ENCODE measurements at places on chromosomes 1 and 21.

DNA sequence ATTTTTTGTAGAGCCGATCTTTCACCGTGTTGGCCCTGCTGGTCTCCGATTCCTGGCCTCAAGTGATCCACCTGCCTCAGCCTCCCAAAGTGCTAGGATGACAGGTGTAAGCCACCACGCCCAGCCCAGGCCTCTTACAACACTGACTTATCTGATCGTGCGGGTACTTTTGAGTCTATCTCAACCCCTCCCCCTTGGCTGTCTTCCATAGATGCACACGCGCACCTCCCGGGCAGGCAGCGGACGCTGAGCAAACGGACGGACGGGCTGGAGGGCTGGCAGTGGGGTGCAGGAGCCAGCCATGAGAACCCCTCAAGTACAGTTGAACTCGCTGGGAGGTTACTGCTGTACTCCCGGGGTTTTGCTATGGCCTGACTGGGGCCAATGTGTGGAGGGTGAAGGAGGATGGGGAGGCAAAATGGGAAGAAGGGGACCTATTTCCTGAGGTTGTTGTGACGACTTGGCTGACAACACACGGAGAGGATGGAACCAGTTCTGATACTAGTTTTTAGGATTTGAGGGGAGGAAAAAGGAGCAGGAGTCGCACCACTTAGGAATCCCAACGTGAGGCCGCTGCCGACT lies 959 bp downstream of the CD58 start:
- no peak for DNase-seq

- no peak for DNase-seq
Measured at GRCh38 chr1:35269201-35269988, 886 bp downstream of the ZMYM4 start.

- DNase-seq, result no peak
Measured at GRCh38 chr1:58874342-58874741, 90.5 kb upstream of the JUN start.

- no peak for DNase-seq
Measured at GRCh38 chr1:46362158-46362557, 21.6 kb downstream of the NSUN4 start.

DNA sequence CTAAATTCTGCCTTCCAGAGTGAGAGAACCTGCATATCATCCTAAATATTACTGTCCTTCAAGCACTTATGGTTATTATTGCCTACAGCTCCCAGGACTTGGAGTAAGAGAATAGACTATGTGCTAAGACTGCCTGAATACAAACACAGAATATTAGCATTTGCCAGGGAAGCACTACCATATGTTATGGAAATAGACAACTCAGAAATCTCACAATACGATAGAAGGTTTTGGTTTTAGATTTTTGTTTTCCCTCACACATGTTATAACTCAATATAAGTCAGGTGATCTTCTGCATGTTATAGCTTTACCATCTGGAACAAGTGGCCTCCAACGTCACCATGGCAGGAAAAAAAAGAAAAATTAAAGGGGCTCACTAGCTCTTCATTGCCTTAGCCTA lies 413.9 kb downstream of the LRRIQ3 start:
- DNase-seq, result no peak

DNA sequence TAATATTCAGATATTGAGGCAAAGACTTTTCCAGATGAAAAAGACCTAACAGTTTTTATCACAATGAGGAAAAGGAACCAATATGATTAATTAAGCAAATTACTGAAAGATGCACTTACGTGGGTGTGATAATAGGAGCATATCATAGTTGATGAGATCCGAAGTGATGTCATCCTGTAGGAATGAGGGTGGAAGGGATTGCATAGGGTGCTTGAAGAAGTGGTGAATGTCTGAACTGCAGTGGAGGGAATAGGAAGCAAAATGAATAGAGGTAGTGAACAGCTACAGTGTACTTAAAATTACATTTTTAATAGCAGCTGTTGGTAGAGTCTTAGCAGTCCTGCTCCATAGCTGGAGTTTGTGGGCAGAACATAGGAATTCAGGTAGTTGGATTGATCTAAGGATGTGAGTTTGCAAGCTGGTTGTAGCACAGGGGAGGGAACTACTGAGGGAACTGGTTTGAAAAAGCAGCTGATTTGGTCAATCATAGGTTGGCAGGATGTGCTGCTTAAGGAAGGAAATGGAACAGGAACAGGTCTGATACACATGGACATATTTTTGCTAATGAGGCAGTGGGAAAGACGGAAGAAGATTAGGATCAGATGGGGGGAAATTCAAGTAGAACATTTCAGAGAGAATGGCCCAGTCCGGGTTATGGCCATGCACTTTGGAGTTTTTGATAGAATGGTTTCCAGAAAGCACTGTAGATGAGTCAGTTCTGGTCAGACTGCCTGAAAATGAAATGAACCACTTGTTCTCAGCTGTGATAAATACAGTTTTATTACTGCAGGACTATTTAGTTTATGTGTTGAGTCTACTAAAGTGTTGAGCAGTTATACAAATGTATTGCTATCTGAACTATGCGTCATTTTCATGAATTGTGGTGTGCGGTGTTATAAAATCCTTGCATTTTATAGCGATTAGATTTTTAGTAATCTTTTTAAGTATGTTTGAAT lies 155.8 kb downstream of the RYR2 start:
- no peak for DNase-seq

DNA sequence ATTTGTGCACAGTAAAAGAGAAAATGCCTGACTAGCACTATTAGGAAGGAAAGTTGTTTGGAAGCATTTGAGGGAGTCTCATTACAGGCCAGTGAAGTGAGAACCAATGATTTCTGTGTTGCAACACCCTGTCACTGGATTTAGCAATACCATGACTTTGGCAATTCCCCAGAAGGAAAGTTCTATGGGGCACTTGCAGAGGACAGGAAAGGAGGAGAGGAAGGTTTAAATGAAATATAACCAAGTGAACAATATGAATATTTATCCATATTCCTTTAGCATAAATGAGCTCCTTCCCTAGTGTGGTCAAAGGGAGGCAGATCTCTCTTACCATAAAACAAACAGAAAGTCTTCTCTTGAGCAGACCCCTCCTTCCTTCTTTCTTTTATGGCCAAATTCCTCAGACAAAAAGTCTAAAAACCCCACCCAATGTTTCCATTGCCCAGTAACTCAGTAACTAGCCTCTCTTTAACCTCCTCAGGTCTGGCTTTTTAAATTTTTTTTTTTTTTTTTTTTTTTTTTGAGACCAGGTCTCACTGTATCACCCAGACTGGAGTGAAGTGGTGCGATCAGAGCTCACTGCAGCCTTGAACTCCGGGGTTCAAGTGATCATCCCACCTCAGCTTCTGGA lies 5.5 kb downstream of the TLR5 start:
- DNase-seq, result no peak

GRCh38 chr1:25641931-25642573 lies 25.5 kb downstream of the MAN1C1 start:
- DNase-seq, result no peak

GRCh38 chr1:107767156-107767582 lies 197.8 kb downstream of the VAV3 start:
- no peak for DNase-seq

GRCh38 chr1:226942392-226942791 lies 2.3 kb downstream of the COQ8A start:
- no peak for DNase-seq

DNA sequence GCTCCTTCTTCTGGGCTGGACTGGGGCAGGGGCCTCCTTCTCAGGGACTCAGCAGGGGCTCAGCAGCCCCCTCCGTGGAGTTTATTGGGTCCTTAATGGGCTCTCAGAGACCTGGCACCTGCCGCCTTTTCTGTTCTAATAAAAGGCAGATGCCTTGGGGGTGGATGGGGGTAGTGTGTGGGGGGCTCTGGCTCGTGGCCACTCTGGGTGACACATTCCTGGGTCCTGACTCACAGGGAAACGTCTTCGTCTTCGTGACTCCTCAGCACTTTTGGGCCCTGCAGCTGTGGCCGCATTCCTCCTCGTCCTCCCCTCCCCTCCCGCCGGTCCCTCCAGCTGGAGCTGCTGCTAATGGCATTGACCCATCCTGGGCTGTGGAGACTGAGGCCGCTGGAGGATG lies 107.8 kb upstream of the WNT4 start:
- DNase-seq, result no peak

DNA sequence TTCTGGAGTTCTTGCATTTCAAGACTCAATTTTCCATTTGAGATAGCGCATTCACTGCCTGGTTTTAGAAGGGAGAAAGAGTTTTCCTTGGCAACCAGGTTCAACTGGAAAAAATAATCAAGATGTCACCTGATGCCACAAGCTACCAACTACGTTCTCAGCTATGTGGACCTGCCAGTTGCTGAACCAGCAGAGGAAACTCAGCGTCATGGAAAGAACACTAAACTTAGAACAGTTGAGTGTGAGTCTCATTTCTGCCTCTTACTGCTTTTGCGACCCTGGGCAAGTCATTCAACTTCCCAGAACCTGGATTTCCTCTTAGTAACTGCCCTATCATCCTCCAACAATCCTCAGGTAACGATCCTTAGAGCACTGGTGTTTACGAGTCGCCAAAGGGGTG lies 373.0 kb upstream of the ESRRG start:
- no peak for DNase-seq

GRCh38 chr1:195604287-195604686 lies 1004.0 kb downstream of the KCNT2 start:
- DNase-seq, result no peak

DNA sequence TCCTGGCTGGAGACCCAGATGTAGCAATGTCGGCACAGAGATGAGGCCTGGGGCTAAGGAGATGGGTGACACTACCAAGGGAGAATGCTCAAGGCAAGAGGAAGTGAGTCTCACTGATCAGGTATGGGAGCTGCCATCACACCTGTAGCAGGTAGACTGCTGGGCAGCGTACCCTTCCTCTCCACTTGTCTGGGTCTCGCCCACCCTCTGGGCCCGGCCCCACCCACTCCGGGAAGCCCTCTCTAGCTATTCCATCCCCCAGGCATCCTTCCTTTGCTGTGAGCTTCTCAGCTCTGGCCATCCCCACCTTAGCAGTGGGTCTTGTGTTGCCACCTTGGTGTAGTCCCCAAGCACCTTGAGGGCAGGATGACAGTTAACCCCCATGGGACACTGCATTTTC lies 87.7 kb upstream of the EDN2 start:
- DNase-seq, result no peak

DNA sequence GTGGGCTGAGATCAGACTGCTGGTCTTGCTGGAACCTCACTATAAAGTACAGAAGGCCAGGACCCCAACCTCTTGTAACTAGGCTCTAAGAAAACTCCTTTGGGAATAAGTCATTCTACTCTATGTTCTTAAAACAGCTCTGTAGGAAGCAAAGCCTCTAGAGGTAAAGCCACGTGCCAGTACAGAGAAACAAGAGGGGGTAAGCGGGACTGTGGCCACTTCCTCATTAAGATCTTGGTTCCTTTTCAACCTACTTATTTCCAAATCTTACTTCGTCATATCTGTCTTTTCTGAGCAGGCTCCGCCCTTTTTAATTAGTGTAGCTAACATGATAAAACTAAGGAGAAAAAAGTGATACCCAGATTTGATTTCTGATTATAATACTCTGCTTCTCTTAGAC lies 3.8 kb downstream of the NCSTN start:
- DNase-seq, result no peak

GRCh38 chr1:36920801-36921405 lies 113.4 kb downstream of the GRIK3 start:
- no peak for DNase-seq

DNA sequence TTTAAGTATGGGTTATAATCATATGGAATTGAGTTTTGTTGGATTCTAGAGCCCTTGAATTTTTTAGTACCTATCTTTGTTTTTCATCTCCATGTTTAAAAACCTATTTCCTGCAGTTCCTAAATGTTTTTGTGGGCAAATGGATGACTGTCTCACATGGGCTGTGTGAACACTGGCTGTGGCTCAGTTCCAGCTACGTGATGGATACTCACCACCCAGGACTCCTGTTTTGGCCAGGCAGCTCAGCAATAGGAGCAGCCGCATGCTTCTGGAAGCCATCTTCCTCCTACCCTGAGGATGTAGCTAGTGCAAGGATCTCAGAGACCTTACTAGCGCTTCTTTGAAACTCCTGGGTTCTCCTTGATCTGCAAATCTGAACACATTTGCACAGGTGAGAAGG lies 2.8 kb downstream of the REG4 start:
- DNase-seq, result no peak

DNA sequence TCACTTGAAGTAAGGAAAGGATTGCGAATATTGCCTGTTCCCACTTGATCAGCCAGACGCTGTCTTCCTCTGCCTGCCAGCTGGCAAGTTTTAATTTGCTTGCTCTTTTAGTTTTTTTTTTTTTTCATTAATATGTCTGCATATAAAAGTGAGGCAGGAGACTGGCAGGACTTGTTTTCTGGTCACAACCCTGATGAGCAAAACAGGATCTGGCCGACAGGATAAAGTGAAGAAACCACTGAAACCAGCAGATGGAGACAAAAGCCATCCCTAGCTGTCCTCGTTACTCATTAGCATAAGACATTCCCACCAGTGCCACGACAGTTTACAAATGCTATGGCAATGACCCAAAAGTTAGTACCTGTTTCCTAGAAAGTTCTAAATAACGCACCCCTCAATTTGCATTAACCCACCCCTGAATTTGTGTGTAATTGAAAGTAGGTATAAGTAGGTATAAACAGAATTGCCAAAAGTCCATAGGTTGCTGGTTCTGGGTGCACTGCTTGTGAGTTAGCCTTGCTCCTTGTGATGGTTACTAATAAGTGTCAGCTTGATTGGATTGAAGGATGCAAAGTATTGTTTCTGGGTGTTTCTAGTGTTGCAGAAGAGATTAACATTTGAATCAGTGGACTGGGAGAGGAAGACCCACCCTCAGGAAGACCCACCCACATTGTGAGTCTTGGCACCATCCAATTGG lies 60.8 kb downstream of the ZNF684 start:
- DNase-seq, result no peak

GRCh38 chr1:246012341-246012740 lies 494.7 kb downstream of the SMYD3 start:
- DNase-seq, result no peak

DNA sequence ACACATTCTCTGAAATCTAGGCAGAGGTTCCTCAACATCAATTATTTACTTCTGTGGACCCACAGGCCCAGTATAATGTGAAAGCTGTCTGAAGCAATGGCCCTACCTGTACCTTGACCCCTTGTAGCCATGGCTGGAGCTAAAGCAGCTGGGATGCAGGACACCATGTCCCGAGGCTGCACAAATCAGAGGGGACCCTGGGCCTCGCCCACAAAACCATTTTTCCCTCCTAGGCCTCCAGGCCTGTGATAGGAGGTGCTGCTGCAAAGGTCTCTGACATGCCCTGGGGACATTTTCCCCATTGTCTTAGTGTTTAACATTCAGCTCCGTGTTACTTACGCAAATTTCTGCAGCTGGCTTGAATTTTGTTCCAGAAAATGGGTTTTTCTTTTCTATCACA lies 110.5 kb downstream of the BRINP3 start:
- no peak for DNase-seq

DNA sequence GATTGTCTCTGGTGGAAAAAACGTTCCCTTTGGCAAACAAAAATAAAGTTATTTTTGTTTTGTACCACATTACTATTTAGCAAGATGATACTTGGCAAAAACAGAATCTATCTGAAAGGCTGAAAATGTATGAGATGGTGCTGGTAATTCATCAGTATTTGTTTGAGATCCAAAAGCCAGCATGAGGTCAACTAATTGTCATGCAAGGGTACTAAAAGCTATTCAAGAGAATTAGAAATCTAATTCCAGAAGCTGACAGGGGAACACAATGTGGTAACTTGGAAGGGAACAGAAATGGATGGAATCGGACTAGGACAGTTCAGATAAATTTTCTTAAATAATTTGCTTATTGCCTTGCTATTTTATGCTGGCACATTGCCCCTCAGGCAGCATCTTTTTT lies 263.8 kb downstream of the KCNT2 start:
- no peak for DNase-seq

- no peak for DNase-seq
Measured at GRCh38 chr1:12229386-12229834, 420 bp upstream of the VPS13D start.
